Immature natural killer cell (primary cell): ENCODE measurements at places on chromosomes 13 and 19. TPM values are rescaled to one million over a fixed set of nuclear protein-coding genes. Genes with fewer than 3 reads are reported as not detected.

The GRWD1 gene
- polyA plus RNA-seq = 32.3 TPM

The NDUFA13 gene
- polyA plus RNA-seq = 566 TPM

The OR7A17 gene
- polyA plus RNA-seq = not detected

The ATP8B3 gene
- 1.7 TPM for polyA plus RNA-seq

The PSG4 gene
- not detected for polyA plus RNA-seq

The EEF1AKMT1 gene
- polyA plus RNA-seq = 14.3 TPM

The PVR gene
- polyA plus RNA-seq = 0.87 TPM

The ZNF613 gene
- 2.9 TPM for polyA plus RNA-seq

The SCEL gene
- not detected for polyA plus RNA-seq

The S1PR4 gene
- polyA plus RNA-seq = 344 TPM

The ONECUT3 gene
- polyA plus RNA-seq = not detected

The DAND5 gene
- polyA plus RNA-seq = not detected

The TPM4 gene
- polyA plus RNA-seq = 193 TPM

The BRCA2 gene
- polyA plus RNA-seq = 2.5 TPM

The ZNF283 gene
- 3.2 TPM for polyA plus RNA-seq

The ALOX5AP gene
- polyA plus RNA-seq = 530 TPM

The COG3 gene
- polyA plus RNA-seq = 27.8 TPM

The PRR36 gene
- polyA plus RNA-seq = not detected

The SULT2A1 gene
- polyA plus RNA-seq = not detected

GRCh38 chr19:45302416-45302815 lies 20.3 kb downstream of the CKM start:
- no peak for DNase-seq

GRCh38 chr19:48819366-48819816 lies 8.6 kb upstream of the BCAT2 start:
- no peak for DNase-seq

- DNase-seq = no peak
These were observed 783.6 kb downstream of the UQCRFS1 start for GRCh38 chr19:28429356-28429755.

DNA sequence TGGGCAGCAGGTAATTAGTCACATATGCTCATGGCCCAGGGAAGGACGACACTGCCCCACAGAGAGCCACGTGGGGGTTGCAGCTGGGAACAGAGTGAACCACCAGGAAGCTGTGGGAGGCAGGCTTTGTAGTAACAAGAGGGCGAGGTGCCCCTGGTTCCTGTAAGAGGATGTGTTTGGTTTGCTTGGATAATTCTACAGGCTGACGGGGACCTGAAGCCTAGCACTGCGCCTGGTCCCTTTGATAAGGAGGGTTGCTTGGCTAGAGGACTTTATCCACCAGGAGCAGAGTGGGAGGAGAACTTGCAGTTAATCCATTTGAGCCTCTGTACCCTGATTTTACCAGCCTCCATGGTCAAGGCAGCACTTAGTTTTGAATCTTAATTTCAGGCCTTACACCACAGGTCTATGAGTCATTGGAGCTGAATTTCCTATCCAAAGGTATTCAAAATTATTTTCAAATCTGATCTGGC lies 67.4 kb upstream of the CLDN10 start:
- no peak for DNase-seq

- no peak for DNase-seq
These were observed 58.0 kb downstream of the TBC1D4 start for GRCh38 chr13:75423946-75424345.

DNA sequence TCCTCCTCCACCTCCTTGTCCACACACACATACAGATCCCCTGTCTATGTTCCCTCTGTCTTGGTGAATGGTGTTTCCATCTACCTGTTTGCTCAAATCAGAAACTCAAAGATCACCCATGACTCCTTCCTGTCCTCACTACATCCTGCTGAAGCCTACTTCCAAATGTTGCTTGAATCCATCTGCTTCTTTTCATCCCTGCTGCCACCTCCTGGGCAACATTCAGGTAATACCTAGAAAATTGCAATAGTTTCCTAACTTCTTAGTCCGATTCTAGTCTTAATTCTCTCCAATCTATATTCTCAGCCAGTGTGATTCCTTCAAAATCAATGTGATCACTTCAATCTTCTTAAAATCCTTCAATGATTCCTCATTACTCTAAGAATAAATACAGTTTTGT lies 155.5 kb upstream of the STARD13 start:
- DNase-seq = no peak

- no peak for DNase-seq
These were observed 3.3 kb downstream of the ZIM3 start for GRCh38 chr19:57141699-57142098.

GRCh38 chr13:24267801-24268200 lies 41.6 kb upstream of the C1QTNF9 start:
- DNase-seq = no peak

DNA sequence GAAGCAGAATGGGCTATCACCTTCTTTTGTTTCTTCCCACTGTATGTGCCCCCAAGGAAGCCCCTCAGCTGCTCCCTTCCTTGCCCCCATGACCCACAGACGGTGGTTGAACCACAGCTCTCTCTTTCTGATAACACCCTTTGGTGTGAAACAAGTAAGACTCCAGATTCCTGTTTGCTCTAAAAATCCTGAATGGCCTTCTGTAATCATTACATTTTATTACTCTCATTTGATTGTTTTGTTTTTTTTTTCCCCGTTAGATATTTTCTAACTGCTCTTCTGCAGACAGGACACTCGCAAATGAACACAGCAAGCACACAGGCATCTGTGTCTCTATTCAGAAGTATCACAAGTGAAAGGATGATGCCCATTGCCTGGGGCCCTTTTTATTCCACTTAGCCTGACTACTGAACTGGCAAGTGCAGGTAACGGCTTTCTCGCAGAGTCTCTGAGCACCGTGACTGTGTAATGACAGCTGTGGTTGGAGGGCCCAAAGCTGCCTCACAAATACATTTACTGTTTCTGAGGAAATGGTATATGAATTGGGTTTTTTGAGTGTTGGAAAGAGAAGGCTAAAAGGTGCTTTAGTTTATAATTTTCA lies 59.3 kb downstream of the OXGR1 start:
- no peak for DNase-seq

DNA sequence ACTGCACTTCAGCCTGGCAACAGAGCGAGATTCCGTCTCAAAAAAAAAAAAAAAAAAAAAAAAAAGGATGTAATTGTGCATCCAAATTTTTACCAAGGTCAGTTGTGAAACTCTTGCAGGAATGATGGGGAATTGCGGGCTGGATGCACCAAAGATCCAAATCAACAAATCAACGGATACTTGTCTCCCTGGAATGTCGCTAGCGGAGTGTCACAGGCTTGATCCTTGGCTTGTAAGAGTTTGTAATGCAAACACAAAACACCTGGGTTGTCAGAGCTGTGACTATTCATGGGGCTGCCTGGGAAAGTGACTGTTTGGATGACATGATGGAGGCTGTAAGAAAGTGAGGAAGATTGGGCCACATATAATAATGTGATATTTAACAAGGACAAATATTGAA lies 4.2 kb downstream of the KANK3 start:
- no peak for DNase-seq

GRCh38 chr13:104086210-104086609 lies 1020.0 kb upstream of the SLC10A2 start:
- DNase-seq = no peak

- no peak for DNase-seq
These were observed 367.6 kb downstream of the DNAJC15 start for GRCh38 chr13:43391036-43391435.

DNA sequence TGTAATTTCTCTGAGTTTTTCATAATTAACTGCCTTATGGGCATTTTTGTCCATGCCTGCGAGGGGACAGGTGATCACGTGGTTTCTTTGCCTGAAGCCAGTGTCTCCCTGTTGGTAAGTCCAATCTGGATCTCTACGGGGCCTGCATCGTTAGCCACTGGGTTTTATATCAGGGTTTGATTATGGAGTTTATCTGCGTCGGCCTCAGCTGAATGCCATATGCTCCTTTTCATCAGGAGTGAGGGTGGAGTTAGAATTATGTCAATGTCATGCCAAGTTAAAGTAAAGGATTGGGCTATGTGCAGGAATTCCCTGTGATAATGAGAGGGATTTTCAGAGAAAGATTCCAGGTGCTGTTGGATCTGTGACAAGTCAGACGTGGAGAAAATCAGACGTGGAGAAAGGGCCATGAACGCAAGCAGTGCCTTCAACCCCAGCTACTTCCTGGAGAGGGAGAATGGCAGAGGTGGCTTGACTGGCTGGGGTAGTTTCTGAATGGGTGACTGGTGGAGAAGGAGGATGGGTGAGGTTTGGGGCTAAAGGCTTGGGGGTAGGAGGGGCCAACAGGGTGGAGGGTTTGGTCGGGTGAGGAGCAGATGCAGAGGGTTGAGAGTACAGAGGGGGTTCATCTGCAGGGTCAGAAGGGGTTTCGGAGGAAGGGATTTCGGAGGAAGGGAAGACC lies 24.3 kb downstream of the TMEM255B start:
- no peak for DNase-seq

GRCh38 chr13:86383561-86383960 lies 584.3 kb upstream of the SLITRK6 start:
- DNase-seq = no peak

DNA sequence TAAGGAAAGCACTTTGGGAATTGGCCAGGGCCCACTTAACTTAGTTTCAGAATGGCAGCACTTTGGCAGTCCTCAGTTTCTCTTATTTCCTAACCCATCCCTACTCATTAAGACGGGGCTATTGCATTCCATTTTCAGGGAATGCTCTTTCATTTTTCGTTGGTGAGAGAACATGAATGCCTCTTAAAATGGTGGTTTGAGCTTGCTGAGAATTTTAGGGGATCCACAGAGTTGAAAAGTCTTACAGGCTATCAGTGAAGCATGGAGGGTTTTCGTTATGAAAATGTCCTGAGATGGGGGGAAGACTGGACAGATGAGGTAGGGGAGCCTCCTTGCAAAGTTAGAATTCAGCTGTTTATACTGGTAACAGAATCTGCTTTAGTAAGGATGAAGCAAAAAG lies 71.4 kb downstream of the LRCH1 start:
- DNase-seq = no peak

DNA sequence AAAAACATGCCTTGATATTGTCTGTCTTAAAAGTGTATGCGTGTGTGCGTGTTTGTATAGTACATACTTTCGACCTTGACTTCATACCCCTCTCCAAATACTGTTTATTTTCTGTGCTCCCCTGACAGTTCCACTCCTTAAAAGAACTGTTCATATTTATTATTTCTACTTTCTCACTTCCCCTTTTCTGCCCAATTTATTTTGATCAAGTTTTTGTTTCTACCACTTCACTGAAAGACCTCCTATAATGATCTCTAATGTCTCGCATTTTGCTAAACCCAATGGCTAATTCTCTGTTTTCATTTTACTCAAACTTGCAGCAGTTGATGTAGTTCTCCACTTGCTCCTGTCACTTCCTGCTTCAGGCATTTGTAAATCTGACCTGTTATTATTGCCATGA lies 426.1 kb upstream of the KLF12 start:
- no peak for DNase-seq

- no peak for DNase-seq
These were observed 4.8 kb downstream of the SHC2 start for GRCh38 chr19:455851-456546.

DNA sequence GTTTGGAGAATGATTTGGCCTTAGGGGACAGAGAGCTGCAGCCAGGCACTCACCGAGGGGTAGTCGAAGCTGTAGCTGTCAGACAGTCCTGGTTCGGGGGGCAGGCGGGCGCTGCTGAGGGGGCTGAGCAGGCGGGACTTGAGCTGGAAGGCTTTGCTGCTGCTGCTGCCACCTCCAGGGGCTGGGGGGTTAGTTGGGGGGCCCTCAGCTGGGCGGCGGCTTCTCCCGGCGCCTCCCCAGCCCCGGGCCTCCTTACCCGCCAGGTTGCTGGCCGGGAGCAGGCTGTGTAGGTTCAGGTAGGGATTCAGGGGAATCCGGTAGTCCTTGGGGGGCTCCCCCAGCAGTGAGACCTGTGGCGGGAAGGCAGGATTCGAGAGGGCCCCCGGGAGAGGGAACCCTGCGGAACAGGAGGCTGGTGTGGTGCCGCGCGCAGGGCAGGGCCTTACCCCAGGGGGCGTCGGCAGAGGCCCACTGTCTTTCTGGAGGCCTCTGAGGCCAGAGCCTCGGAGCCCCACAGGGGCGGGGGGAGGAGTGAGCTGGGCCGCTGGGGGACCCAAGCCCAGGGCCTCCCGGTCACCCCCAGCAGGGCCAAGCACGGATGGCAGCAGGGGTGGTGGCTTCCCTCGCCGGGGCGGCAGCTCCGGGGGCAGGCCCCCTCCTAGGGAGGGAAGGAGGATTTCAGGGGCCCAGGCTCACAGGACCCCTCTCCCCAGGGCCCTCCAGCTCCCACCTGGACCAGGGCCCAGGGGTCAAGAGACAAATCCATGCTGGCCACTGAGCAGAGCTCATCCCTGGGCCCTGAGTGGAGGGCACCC lies 5.0 kb upstream of the FDX2 start:
- no peak for DNase-seq

DNA sequence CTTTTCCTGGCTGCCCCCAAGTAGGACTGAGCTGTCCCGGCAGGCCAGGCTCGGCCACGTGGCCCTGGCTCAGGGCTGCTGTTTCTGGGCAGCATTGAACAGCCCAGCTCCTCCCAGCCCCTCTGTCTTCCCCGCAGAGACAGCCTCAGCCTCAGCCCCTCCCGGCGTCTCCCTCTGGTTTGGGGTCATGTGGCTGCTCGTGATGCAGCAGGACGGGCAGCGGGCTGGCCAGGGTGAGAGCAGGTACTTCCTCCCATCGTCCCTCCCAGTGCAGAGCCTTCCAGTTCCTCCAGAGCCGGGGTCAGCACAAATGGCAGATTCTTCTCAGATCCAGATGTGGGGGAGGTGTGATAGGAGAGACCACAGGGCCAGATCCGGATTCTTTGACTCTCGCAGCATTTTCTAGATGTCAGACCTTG lies 114.6 kb downstream of the KDM4B start:
- no peak for DNase-seq

- DNase-seq = no peak
These were observed 494.3 kb downstream of the FOXO1 start for GRCh38 chr13:40172149-40172591.

GRCh38 chr13:103614761-103615160 lies 548.5 kb upstream of the SLC10A2 start:
- DNase-seq = no peak

GRCh38 chr13:113644800-113645199 lies 13.2 kb downstream of the ATP4B start:
- no peak for DNase-seq

- no peak for DNase-seq
These were observed 73.3 kb downstream of the FGF9 start for GRCh38 chr13:21744149-21744548.
